ENCODE measurements at places on chromosomes 5 and 9. TPM values are rescaled to one million over a fixed set of nuclear protein-coding genes. Genes with fewer than 3 reads are reported as not detected.

The HAVCR1 gene
- total RNA-seq: not detected

The IL3 gene
- not detected for total RNA-seq

The HSD17B3 gene
- 1.1 TPM for total RNA-seq

The JADE2 gene
- 79.4 TPM for total RNA-seq

The GARIN3 gene
- not detected for total RNA-seq

The OR13D1 gene
- total RNA-seq: not detected

The TMEM232 gene
- 11.4 TPM for total RNA-seq

The NDFIP1 gene
- total RNA-seq: 70.5 TPM

The SCGB3A2 gene
- 624 TPM for total RNA-seq

The TMEM38B gene
- total RNA-seq: 10.9 TPM

The TSTD2 gene
- total RNA-seq: 18.6 TPM

- peaks cover 9% of the 10 kb centered on the region for H3K4me1 ChIP-seq
- no peaks in the 10 kb centered on the region for H3K27me3 ChIP-seq
- no peak overlapping the region for H3K27ac ChIP-seq
- no peak overlapping the region for H3K4me3 ChIP-seq
These were observed 214.4 kb downstream of the EFNA5 start for GRCh38 chr5:107456281-107456715.

DNA sequence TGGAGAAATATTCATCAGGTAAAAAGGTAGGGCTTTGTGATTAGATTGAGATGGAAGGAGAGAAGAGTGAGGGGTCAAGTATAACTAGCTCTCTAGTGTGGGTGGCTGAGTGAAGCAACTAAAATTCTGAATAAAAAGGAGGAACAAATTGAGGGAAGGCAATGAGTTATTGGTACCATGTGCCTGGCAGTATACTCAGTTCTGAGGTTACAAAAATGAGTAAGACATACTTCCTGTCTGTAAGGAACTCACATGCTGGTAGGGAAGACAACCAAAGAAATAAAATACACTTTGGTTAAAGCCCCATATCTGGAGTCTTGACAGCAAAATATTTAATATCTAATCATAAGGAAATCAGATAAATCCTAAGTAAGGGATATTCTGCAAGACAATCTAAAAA is 476.8 kb upstream of the C9orf72 start:
- no peaks in the 10 kb centered on the region for H3K4me1 ChIP-seq
- no peak for DNase-seq
- no peaks in the 10 kb centered on the region for H3K36me3 ChIP-seq
- no peak overlapping the region for H3K27ac ChIP-seq
- no peaks in the 10 kb centered on the region for H3K27me3 ChIP-seq
- no peak overlapping the region for H3K4me3 ChIP-seq

DNA sequence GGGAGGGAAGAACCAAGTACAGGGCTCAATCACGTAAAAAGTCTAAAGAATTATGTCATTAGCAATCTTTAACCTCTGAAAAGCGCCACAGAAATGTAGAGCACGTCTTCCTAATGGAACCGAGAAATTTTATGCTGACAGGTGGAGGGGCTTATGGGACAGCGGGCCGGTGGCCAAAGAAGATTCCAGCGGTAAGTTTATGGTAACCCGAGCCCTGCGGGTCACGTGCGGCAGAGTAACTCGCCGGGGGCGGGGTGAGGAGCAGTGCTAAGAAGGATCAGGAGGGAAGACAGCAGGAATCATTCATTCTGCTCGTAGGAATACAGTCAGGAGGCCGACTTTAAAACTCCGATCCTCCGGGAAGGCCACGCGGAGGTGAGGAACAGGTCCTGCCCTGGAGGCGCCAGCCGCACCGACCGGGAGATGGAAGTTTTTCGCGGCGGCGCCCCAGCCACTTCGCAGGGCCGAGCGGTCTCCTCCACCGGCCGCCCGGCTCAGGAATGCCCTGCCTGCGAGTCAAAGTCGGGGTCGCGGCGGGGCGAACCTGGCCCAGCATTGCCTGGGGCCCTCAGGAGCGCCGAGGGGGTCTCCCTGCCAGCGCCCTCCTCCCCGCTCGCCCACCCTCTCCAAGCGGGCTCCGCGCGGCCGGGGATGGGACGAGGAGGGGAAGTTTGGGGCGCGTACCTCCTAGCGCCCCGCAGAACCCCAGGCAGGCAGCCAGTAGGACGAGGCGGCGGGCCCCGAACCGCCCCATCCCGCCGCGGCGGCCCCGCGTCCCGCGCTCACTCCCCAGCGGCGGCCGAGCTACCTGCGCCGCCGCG is 101.8 kb downstream of the ESM1 start:
- peaks cover 9% of the 10 kb centered on the region for H3K4me1 ChIP-seq
- peaks cover 32% of the 10 kb centered on the region for H3K27me3 ChIP-seq
- H3K27ac ChIP-seq: no peak overlapping the region
- H3K36me3 ChIP-seq: no peaks in the 10 kb centered on the region

- H3K4me3 ChIP-seq: no peak overlapping the region
- no peaks in the 10 kb centered on the region for H3K36me3 ChIP-seq
- H3K4me1 ChIP-seq: peaks cover 35% of the 10 kb centered on the region
- DNase-seq: no peak
These were observed 15.9 kb upstream of the PFDN1 start for GRCh38 chr5:140318792-140319191.

- no peaks in the 10 kb centered on the region for H3K4me1 ChIP-seq
- no peak for DNase-seq
- no peaks in the 10 kb centered on the region for H3K27me3 ChIP-seq
- H3K27ac ChIP-seq: no peak overlapping the region
- H3K4me3 ChIP-seq: no peak overlapping the region
These were observed 99.2 kb upstream of the SLC30A5 start for GRCh38 chr5:68994645-68995044.

GRCh38 chr5:37962389-37962788 is 122.5 kb upstream of the GDNF start:
- H3K27ac ChIP-seq: no peak overlapping the region
- no peaks in the 10 kb centered on the region for H3K27me3 ChIP-seq
- no peaks in the 10 kb centered on the region for H3K36me3 ChIP-seq
- no peaks in the 10 kb centered on the region for H3K4me1 ChIP-seq
- H3K4me3 ChIP-seq: no peak overlapping the region
- no peak for DNase-seq

DNA sequence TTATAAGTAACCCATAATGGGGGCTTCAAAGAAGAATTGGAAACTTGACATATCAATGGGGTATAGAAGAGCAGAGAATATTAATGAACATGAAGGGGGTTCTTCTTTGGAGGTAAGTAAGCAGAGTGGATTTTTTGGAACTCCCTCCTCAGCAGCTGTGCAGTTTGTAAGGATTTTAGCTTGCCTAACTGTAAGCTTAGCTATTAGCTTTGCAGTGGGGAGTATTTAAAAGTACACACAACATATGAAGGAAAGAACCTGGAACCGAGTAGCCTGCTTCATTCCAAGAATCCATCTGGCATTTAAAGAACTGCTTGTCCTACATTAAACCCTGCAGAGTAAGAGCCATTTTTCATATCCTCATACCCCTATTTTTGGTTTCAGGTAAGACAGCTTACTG is 2.2 kb upstream of the PBX3 start:
- peaks cover 21% of the 10 kb centered on the region for H3K4me1 ChIP-seq
- H3K27me3 ChIP-seq: no peaks in the 10 kb centered on the region
- no peak for DNase-seq
- H3K36me3 ChIP-seq: no peaks in the 10 kb centered on the region
- no peak overlapping the region for H3K4me3 ChIP-seq
- H3K27ac ChIP-seq: no peak overlapping the region

- H3K27ac ChIP-seq: no peak overlapping the region
- no peaks in the 10 kb centered on the region for H3K36me3 ChIP-seq
- H3K27me3 ChIP-seq: no peaks in the 10 kb centered on the region
- H3K4me3 ChIP-seq: no peak overlapping the region
- H3K4me1 ChIP-seq: no peaks in the 10 kb centered on the region
- DNase-seq: no peak
These were observed 340.3 kb downstream of the KCTD16 start for GRCh38 chr5:144510845-144511579.

GRCh38 chr9:1332156-1332555 is 282.0 kb downstream of the DMRT2 start:
- H3K27ac ChIP-seq: no peak overlapping the region
- H3K27me3 ChIP-seq: no peaks in the 10 kb centered on the region

DNA sequence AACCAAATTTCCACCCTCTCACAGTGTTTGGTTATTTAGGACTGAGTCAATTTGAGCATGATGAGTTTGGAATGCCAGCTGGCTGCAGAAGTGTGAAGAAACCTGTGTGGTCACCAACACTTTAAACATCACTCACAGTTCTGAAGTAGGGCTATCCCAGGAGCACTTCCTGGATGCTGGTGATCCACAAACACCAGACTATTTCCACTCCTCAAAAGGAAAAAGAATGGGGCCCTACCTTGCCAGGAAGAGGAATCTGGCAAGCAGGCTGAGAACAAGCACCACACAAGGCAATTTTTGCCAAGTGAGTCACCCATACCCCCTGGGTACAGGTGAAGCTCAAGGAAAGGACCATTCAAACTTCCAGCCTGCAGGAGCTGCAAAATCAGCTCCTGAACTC is 294.2 kb upstream of the PTGER4 start:
- H3K4me1 ChIP-seq: peaks cover 31% of the 10 kb centered on the region
- H3K36me3 ChIP-seq: no peaks in the 10 kb centered on the region
- no peaks in the 10 kb centered on the region for H3K27me3 ChIP-seq
- H3K27ac ChIP-seq: no peak overlapping the region

GRCh38 chr5:153744751-153745150 is 254.3 kb downstream of the GRIA1 start:
- no peaks in the 10 kb centered on the region for H3K36me3 ChIP-seq
- H3K27me3 ChIP-seq: no peaks in the 10 kb centered on the region
- no peak overlapping the region for H3K27ac ChIP-seq
- no peak overlapping the region for H3K4me3 ChIP-seq
- no peak for DNase-seq
- peaks cover 8% of the 10 kb centered on the region for H3K4me1 ChIP-seq

GRCh38 chr5:38370358-38371100 is 112.2 kb downstream of the EGFLAM start:
- no peaks in the 10 kb centered on the region for H3K4me1 ChIP-seq
- H3K27ac ChIP-seq: no peak overlapping the region
- no peak overlapping the region for H3K4me3 ChIP-seq
- H3K36me3 ChIP-seq: no peaks in the 10 kb centered on the region

DNA sequence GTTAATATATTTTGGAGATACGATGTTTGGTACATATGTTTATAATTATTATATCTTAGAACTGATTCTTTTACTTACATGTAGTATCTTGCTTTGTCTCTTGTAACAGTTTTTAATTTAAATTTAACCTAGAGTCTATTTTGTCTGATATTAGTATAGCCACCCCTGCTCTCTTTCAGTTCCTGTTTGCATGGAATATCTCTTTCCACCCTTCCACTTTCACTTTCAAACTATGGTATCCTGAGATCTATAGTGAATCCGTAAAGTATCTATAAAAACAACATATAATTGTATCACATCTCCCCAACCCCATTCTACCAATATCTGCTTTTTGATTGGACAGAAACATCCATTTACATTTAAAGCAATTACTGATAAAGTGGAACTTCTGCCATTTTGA is 7.2 kb downstream of the IRGM start:
- H3K36me3 ChIP-seq: no peaks in the 10 kb centered on the region
- H3K27me3 ChIP-seq: no peaks in the 10 kb centered on the region
- DNase-seq: no peak
- H3K27ac ChIP-seq: no peak overlapping the region

- no peak for DNase-seq
- H3K4me1 ChIP-seq: no peaks in the 10 kb centered on the region
- H3K27me3 ChIP-seq: no peaks in the 10 kb centered on the region
- H3K4me3 ChIP-seq: no peak overlapping the region
These were observed 177.1 kb downstream of the PIK3R1 start for GRCh38 chr5:68392617-68393016.

GRCh38 chr5:55855509-55855908 is 4.4 kb downstream of the IL31RA start:
- H3K27me3 ChIP-seq: no peaks in the 10 kb centered on the region
- no peaks in the 10 kb centered on the region for H3K36me3 ChIP-seq
- H3K27ac ChIP-seq: no peak overlapping the region
- peaks cover 11% of the 10 kb centered on the region for H3K4me1 ChIP-seq
- no peak for DNase-seq
- no peak overlapping the region for H3K4me3 ChIP-seq

DNA sequence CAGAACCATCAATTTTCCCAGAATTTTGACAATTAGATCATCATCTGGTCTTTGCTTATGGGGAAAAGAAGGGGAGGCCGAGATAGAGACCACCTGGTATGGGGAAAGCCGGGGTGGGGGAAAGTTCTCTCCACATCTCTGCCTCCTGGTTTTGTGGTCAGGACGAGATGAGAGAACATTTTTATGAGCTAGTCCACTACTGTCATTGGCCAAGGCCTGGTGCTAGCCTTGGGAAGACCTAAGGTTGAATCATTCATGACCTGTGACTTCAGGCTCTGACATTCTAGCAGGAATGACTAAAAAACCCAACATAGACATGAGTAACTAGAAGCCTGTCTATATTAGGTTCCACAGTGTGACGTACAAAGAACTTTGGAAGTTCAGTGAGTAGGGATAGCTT is 135.2 kb downstream of the PTTG1 start:
- no peak overlapping the region for H3K27ac ChIP-seq
- no peaks in the 10 kb centered on the region for H3K36me3 ChIP-seq
- H3K27me3 ChIP-seq: no peaks in the 10 kb centered on the region
- DNase-seq: no peak
- H3K4me3 ChIP-seq: no peak overlapping the region

DNA sequence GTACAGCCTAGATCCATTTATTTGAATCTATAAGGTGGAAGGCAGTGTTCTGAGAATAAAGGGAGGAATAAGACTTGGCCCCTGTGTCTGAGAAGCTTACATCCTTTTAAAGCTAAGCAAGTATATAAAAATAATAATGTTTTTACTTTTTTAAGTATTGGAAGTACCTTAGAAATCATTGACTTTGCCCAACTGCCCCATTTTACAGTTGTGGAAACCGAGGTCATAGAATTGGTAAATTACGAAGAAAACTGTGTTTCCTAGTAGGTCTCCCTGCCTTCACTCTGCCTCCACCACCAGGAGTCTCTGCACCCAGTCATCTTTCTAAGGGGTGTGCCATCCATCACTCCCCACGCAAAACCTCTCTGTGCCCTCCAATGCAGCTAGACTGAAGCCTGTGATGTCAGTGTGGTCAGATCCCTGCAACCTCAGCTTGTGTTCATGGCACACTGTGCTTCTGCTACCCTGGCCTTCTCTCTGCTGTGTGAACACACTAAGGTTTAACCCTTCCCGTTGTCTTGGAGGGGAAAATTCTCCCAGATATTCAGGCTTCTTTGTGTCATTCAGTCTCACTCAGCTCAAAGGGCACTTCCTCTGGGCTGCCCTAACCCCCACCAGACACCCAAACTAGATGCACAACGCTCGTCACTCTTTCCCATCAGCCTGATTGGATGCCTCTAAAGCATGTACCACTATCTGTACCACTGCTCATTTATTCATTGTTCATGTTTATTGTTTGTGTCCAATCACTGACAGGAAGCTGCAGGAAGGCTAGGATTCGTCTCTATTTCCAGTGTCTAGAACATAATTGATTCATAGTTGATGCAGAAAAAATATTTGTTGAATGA is 18.2 kb downstream of the ADRB2 start:
- no peak overlapping the region for H3K27ac ChIP-seq
- H3K27me3 ChIP-seq: no peaks in the 10 kb centered on the region
- peaks cover 13% of the 10 kb centered on the region for H3K4me1 ChIP-seq
- DNase-seq: no peak
- H3K36me3 ChIP-seq: no peaks in the 10 kb centered on the region
- no peak overlapping the region for H3K4me3 ChIP-seq
